ENCODE measurements at places on chromosomes 2 and 18.

DNA sequence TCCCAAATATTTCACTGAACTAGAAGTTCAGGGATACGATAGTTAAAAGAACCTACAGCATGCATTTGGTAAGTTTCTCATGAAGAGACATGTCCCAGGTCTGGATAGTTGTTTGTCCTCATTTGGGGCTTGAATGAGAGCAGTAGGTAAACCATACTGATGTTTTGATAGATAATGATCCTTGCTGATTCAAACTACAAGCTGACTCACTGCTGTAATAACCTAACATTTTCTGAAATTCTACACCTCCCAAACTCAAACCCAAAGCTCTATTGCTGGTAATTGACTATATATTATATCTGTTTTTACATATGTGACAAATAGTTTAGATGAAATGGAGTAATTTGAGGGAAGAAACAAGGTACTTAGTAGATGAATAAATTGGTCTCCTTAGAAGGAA lies 154.1 kb upstream of the BOD1L2 start:
- peak; percentile 97 for ATAC-seq

DNA sequence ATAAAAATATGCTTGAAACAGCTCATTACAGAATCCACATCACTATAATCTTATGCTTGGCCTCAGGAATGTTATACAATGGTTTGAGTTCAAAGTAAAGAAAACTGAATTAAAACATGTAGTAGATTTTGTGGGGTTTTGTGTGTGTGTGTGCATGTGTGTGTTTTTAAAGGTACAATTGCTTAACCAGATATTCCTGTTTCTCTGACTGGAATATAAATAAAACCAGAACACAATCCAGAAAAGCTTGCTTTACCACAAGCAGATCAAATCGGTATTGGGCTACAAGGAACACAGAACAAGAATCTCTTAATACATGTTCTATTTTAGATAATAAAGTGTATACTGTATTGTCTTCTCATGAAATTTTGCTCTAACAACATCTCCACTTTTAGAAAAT lies 110.0 kb downstream of the TMEM247 start:
- ATAC-seq, result no peak

DNA sequence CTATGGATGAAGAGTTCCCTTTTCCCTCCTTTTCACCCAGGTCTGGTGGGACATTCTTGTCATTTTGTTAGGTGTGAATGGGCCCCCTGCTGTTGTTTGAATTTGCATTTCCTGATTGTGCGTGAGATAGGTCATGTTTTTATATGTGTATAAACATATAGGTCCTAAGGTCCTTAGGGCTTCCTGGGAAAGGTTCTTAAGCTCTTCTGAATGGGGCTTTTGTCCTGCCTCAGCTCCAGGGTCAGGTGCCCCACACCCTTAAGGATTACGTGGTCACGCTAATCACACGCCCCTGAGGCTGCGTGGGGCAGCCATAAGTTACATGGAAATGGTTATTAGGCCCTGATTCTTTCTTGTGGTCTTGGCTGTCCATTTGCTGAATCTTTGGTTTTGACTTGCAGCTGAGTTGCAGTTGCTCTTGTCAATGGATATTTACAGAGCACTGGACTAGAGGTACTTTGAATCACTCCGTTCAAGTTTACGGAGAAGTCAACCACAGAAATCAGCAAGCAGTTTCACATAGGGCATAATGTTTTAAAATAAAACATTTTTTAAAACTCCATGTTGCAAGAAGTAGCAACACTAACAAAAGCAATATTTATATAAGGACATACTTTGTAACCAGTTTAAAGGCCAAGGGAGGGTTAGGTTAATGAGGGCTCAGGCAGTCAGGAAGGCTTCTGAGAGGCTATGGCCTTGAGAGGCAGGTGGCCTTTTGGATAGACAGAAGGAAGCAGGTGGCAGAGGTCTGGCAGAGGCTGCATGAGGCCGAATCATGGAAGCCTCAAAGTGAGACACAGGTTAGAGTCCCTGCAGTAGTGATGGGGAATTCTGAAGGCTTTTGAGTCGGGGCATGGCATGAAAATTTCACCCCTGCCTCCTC lies 24.2 kb downstream of the LIPG start:
- no peak for ATAC-seq

GRCh38 chr2:191929288-191929687 lies 82.4 kb upstream of the CAVIN2 start:
- ATAC-seq, result no peak

DNA sequence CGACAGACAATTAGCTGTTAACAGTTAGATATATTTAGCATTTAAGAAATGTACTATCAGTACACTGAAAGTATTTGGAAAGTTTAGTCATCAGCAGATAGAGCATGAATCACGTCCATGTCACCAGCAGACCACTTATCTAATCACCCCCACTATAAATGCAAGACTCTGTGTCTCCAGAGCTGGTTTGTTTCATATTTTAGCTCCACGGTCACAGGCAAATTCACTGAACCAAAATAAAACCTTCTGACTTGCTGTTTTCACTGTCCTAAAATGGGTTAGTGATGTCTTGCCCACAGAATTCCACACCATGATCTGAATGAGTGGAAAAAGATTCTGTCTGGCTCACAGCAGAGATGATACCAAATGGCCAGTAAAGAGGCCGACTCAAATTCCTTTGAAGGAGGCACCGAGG lies 64.9 kb downstream of the CDH2 start:
- no peak for ATAC-seq

DNA sequence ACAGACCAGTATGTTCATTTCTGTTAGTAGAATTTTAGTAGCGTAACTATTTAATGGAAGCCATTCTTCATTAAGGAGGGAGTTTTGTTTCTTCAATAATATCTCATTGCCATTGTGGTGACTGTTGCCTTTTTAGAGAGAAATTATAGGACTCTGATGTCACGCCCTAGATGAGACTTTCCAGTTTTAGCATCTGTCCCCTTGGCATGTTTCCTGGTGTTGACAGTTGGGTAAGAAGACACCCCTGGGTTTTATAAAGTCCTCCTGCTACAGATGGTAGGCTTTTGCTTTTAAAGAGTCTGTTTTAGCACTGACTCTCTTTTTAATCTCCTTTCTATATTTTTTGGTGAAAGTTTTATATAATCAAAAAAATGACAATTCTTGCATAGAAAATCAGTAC lies 41.9 kb downstream of the KCNJ3 start:
- no peak for ATAC-seq

- ATAC-seq, result no peak
Observed at GRCh38 chr18:61173554-61173953, 159.7 kb upstream of the CDH20 start.
